Activated CD8-positive, alpha-beta T cell treated with anti-CD3 and anti-CD28 coated beads for 36 hours (primary cell): ENCODE measurements at places on chromosomes 5 and 9. TPM values are rescaled to one million over a fixed set of nuclear protein-coding genes. Genes with fewer than 3 reads are reported as not detected.

Gene IFNB1
- 0.87 TPM for total RNA-seq

Gene PDE6A
- total RNA-seq: not detected

Gene BTNL8
- not detected for total RNA-seq

Gene ESM1
- 0.47 TPM for total RNA-seq

Gene BDP1
- 26.8 TPM for total RNA-seq

Gene SAXO1
- 0.07 TPM for total RNA-seq

Gene OCLN
- total RNA-seq: 0.56 TPM

Gene LHX3
- total RNA-seq: not detected

Gene FYB1
- 83.0 TPM for total RNA-seq

Gene ADAMTS13
- 2.5 TPM for total RNA-seq

Gene SEMA5A
- not detected for total RNA-seq

Gene MTMR12
- total RNA-seq: 19.7 TPM

Gene MSMP
- total RNA-seq: 0.59 TPM

Gene ANXA1
- 33.5 TPM for total RNA-seq
